Stimulated activated CD4-positive, alpha-beta T cell treated with anti-CD3 and anti-CD28 coated beads, Interleukin-4, amount 100 ng/mL, for 1 hour (primary cell): ENCODE measurements at places on chromosomes 5 and 9.

- DNase-seq = no peak
Measured at GRCh38 chr5:150141544-150142184, 14.0 kb downstream of the PDGFRB start.

- no peak for DNase-seq
Measured at GRCh38 chr5:51095486-51095885, 287.8 kb upstream of the ISL1 start.

DNA sequence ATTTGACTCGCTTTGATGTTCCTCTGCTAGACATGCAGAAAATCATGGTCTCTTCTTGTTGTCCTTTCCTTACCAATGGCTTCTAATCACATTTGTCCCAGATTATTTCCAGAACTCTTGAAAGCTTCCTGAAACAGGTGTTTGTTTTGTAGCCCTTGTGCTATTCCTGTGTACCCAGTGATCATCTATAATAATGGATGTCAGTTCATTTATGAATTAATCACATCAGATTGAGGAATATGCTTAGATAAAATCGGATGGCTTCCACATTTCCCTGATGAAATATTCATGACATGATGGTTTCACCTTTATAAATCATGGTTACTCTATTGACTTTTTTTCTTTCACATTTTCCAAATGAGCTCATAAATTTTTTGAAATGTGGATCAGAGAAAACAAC lies 359.0 kb upstream of the DMAC1 start:
- DNase-seq = no peak

GRCh38 chr5:107997338-107997980 lies 326.7 kb upstream of the EFNA5 start:
- DNase-seq = no peak

DNA sequence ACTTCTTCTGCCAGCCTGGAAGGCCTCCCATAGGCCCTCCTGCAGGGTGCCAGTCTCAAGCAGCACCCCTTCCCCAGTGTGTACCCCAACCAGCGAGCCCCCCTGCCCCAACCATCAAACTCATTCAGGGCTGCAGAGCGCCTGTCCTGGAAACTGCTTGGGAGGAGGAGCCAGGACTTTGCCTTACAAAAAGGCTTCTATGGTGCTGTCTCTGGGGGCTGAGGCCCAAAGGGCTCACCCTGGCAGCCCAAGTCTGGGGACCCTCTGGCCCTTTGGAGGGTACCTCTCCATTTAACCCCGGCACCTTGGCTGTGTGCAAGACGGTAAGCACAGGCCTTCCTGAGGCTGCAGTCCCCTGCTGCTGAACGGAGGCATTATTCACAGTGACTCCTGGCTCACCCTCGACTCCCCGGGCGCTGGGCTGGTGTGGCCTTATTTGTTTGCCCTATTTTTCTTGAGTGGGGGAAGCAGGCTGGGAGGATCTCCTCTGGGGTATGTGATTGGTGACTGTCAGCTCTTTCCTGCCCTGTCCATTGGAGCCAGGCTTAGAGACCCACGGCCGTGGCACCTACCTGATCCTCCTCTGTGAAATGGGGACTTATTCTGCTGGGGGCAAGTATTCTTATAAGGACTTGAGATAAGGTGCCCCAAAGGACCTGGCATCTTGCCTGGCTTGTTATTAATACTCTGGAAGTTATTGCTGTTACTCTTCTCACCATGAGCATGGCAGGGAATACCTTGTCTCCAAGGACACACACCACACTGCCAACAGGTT lies 5.8 kb downstream of the LMX1B start:
- DNase-seq = no peak
